ENCODE measurements at places on chromosomes 1 and 21. TPM values are rescaled to one million over a fixed set of nuclear protein-coding genes. Genes with fewer than 3 reads are reported as not detected.

The RPTN gene
- not detected for total RNA-seq

The S100A7 gene
- not detected for total RNA-seq

The C1QB gene
- total RNA-seq = not detected

The VHLL gene
- total RNA-seq = not detected

The CNKSR1 gene
- not detected for total RNA-seq

Data from mammary microvascular endothelial cell (primary cell).